ENCODE measurements at places on chromosomes 12 and 14.

DNA sequence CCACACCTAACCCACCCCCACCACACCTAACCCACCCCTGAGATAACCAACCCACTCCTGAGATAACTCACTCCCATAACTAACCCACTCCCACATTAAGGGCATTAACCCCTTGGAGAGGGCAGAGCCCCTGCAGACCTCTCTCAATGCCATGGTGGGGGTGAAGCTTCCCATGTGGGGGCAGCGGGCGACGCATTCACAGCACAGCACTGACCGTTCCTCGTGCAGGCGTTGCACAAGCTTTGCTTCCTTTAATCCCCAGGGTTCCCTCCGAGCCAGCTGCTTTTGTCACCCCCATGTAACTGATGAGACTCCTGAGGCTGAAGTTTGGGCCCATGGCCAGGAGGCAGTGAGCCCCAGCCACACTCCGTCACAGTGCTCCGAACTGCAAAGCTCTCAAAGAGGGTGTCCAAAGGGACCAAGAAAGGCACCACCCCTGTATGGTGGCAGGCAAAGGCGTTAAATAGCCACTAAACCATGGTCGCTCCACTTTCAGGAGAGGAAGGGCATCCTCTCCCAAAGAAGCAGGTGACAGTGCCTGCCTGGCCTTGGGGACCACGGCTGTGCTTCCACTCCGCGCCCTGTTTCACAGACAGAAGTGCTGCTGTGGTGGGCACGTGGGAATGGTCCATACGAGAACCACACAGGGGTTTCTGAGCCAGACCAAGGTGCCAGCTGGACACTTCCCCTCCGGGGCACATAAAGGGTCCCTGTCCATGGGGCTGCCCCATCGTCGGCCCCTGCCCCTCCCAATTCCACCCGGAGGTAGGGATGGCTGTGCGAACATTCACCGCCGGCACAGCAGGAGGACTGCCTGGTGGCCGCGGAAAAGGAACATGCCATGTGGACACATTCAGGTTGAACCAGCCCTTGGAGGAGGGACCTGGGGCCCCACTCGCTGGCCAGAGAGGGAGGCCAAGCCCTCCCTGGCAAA, 28.3 kb downstream of the GALNT9 start:
- DNase-seq = no peak

GRCh38 chr12:84636801-84637290, 275.8 kb downstream of the SLC6A15 start:
- DNase-seq = no peak

- DNase-seq = no peak
Measured at GRCh38 chr14:103882503-103883262, 35.3 kb upstream of the PPP1R13B start.

DNA sequence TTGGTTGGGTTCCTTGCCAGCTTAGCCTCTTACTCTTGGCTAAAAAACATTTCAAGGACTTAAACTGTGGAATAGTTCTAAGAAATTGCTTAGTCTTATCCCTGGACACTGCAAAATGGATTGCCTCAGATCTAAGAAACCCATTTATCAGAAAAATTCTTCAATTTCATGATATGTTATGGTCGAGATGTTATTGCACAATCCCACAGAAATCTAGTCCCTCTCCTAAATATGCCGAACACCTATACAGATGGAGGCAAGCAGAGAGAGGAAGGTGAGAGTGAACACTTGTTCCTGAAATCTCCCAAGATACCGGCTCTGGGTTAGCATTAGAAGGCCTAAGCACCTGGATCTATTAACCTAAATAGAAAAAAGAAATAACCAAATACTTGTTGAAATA, 267.2 kb downstream of the PAWR start:
- no peak for DNase-seq

DNA sequence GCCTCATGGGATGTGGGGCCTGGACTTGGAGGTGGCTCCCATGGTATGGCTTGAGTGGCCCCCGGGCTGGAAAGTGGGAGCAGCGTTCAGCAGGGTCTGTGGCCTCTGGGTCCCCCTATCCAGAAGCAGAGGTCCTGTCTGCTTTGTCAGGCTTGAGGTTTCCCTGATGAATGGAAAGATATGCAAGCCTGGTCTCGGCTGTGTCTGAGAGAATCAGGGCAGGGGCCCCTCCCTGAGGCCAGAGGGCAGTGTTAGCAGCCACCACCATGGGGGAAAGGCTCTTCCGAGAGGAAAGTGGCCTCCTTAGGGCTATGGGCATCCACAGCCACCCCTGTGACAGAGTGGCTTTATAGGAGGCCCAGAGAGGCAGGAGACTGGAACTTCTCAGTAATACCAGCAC, 128.2 kb downstream of the VRK1 start:
- DNase-seq = no peak

DNA sequence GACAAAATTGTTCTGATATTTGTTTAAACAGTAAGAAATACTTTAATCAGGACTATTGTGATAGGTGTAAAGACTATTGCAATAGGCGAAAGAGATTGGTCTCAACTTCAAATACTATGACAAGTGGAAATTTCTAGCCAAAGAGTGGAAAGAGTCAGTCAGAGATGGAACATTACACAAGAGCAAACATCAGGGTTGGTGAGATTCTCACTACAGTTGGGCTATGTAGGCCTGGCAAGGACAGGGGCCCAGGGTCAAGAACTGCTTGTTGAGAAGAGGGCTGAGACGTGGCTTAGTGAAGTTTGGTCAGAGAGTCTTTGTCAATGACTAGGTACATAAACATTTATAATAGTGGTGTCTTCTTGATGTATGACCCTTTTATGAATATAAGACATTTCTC, 19.4 kb downstream of the CAND1 start:
- no peak for DNase-seq

DNA sequence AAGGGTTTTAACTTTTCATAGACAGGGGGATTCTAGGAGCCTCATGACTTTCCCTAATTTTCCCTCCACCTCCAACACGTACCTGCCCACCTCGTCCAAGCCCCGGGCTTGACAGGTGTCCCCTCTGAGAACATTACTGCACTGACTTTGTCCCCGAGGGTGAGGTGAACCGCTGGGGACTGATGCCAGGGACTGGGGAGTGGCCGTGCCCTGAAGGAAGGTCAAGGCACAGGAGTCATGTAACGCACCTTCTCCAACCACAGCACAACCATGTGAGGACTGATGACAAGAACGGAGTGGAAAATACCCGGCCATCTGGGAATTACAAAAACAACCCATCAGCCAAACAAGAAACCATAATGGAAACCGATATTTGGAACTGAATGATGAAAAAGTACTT, 214.7 kb upstream of the C14orf180 start:
- no peak for DNase-seq

- no peak for DNase-seq
Measured at GRCh38 chr12:117803001-117803400, 165.8 kb downstream of the KSR2 start.

- no peak for DNase-seq
Measured at GRCh38 chr14:55388160-55388559, 23.5 kb downstream of the ATG14 start.

- no peak for DNase-seq
Measured at GRCh38 chr12:85188619-85189018, 91.4 kb upstream of the ALX1 start.

- DNase-seq = no peak
Measured at GRCh38 chr12:84408936-84409335, 503.7 kb downstream of the SLC6A15 start.

GRCh38 chr12:95191060-95191696, 26.1 kb downstream of the FGD6 start:
- no peak for DNase-seq

- DNase-seq = no peak
Measured at GRCh38 chr14:92026548-92027190, 13.2 kb downstream of the TRIP11 start.

- DNase-seq = no peak
Measured at GRCh38 chr14:67734675-67735074, 33.0 kb downstream of the RDH12 start.

DNA sequence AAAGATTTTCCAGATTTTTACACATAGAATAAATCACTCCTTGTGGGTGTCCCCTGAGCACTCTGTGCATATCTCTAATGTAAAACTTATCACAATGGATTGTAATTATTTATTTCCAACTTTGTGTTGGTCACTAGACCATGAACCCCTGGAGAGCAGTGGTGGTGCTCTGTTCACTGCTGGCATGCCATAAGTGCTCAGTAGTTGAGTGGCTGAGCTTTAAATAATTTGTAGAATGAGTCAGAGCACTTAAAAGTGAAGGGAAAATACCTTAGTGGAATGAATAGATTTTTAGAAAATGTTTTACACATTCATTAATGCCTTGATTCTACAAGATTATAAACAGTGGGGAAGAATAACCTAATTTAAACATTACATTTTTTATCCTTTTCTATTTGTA, 6.3 kb downstream of the MGAT4C start:
- DNase-seq = no peak

- no peak for DNase-seq
Measured at GRCh38 chr14:77849711-77850110, 49.8 kb downstream of the ADCK1 start.

- no peak for DNase-seq
Measured at GRCh38 chr14:96629082-96629481, 126.9 kb downstream of the PAPOLA start.

DNA sequence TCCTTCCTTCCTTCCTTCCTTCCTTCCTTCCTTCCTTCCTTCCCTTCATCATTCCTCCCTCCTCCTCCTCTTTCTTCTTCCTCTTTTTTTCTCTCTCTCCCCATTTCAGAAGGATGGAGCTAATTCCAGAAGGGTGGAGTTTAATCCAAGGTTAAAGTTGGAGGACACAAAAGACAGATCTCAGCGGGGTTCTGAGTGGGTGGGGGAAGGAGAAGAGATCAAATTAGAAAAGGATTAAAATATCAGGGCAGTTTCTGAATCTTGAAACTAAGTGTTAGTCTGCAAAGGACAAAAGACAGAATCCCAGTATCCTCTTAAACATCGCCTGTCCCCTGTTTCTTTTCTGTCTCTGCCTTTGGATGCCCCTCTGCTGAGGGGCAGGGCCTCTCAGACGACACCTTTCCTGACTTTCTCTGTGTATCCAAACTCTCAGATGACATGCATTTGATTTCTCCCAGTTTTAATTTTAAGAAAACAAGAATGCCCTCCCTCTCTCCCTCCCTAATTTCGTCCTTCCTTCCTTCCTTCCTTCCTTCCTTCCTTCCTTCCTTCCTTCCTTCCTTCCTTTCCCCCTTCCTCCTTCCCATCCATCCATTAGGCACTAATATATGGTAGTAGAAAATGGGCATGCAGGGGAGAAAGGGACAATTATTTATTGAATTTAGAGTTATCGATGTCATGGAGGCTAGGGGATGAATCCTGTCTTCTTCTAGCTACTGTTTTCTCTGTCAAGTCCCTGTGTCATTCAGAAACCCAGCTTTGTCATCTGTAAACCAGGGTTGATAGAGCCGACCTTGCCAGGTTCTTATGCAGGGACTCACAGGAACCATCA, 269.1 kb downstream of the VRK1 start:
- DNase-seq = no peak

DNA sequence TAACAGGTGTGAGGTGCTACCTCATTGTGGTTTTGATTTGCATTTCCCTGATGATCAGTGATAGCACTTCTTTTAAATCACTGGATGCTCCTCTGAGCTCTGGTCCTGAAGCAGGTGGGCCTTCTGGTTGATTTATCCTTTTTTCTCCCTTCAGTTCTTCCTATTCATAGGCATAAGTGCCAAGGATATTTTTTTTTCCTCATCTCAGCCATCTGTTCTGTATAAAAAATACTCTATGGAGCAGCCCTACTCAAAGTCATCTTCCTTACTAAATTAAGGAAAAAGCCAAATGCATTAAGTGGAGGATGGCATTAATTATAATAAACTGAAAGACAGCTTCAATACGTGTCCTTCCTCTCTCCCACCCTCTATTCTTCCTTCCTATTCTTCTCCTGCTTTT, 18.4 kb downstream of the SPIC start:
- DNase-seq = no peak

GRCh38 chr14:24313913-24314312, 2.6 kb downstream of the LTB4R start:
- no peak for DNase-seq

- no peak for DNase-seq
Measured at GRCh38 chr14:31819281-31819680, 257.8 kb upstream of the ARHGAP5 start.

GRCh38 chr12:120710805-120711296, 593 bp downstream of the UNC119B start:
- peak; percentile 18 for DNase-seq

- DNase-seq = no peak
Measured at GRCh38 chr14:20415782-20416206, 2.5 kb upstream of the TEP1 start.

DNA sequence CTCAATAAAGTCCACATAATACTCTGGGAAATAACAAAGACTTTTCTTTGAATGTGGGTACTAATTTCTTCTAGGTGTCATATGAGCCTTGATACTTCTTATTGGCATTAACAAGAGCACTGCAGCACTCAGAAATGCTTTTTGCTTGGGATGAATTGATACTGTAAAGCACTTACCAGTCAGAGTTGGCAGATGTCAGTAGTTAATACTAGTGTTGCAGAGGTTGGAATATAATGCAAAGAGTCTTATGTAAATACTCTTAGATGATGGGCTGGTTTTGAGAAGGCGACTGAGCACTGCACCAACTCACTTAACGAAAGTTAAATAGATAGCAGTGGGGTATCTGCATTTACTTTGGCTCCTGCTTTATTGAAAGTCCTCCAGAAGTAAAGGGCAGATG, 25.6 kb upstream of the MBIP start:
- DNase-seq = no peak

DNA sequence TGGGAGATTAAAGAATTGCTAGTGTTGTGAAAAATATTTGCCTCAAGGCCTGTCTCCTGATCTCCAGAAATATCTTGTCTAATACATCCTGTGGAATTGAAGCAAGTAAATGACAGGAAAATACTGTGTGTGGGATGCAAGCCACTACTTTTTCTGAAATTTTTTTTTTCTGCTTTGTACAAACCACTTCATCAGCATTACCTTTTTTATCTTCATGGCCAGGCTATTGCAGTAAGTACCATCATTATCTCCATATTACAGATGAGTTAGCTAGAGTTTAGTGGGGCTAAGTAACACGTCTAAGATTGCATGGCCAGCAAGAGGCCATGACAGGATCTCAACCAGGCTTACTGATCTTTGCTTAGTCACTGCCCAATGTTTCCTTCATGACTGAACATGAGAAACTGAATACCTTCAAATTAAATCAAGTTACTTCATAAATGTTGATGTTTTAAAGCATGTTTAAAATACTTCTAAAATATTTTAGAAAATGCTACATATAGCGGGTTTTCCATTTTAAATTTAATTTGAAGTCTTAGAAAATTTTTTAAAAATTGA, 273.7 kb downstream of the SLC6A15 start:
- DNase-seq = no peak

DNA sequence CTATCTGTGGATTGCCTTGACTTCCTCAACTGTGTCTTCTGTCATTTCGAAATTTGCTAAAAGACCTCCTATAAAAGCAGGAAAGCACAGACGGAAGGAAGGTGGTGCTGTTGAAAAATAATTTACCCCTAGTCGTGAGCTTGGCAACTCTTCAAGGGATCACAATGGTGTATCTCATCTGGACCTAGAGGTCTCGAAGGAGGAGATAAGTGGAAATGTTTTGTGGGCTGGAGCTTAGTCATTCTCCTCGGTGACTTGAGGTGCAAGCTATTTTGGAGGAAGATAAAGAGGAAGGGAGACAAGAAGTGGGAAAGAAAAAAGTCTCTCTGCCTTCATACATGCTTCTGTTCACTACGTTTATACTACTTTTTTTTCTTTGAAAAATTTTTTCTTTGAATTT, 89.9 kb downstream of the FLRT2 start:
- no peak for DNase-seq

Data from GM18507 (cell line).